Activated T-helper 9 cell treated with anti-CD3 and anti-CD28 coated beads, Interleukin-2, amount 50 U/mL, for 16 hours (primary cell): ENCODE measurements at places on chromosomes 1 and 21.

GRCh38 chr1:168421399-168422004 is 122.3 kb downstream of the XCL2 start:
- no peak for DNase-seq

- no peak for DNase-seq
Measured at GRCh38 chr1:46393510-46393909, 607 bp upstream of the FAAH start.

DNA sequence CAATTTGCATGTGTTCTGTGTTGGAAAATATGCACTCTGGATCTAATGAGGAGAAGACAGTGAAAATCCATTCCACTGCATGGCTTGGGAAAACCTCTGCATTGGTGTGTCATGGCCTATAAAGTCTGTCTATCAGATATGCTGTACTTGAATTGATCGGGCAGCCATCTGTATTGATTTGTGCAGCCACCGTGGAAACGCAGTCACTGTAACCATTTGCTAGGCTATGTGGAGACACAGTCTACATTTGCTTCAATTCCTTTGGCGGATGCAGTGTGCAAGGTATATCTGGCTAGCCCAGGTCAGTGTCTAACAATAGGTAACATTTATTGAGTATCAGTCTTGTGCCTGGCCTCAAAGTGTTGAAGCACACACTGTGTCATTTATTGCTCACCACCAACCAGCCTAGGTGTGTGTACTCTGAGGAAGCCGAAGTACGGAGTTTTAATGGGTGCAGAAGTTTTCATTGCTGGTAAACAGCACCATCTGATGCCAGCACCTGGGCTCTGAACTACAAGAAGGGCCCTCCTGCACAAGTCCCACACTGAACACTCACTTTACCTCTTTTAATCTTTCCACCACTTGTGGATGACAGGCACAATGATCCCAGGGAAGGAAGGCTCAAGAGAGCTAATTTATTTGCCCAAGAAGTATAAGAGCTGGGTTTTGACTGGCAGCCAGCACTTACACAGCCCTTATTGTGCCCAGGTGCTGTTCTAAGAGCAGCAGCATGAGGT is 83.4 kb downstream of the DAB1 start:
- no peak for DNase-seq

DNA sequence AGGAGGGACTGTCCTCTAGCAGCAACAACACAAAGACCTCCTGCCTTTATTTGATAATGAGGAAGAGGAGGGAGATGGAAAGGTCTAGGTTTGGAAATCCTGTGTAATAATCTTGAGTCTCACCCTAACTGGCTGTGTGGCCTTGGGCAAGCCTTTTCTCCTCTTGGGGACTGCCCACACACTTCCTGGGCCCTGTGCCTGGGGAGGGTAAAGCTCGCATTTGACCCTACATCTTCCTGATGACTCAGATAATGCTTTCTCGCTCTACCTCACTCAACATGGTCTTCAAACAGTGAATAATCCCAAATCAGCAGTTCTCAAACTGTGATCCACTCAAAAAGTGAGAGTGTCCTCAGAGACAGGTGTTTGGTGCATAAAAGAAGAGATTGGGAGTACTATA is 81.2 kb downstream of the VWA5B1 start:
- no peak for DNase-seq

DNA sequence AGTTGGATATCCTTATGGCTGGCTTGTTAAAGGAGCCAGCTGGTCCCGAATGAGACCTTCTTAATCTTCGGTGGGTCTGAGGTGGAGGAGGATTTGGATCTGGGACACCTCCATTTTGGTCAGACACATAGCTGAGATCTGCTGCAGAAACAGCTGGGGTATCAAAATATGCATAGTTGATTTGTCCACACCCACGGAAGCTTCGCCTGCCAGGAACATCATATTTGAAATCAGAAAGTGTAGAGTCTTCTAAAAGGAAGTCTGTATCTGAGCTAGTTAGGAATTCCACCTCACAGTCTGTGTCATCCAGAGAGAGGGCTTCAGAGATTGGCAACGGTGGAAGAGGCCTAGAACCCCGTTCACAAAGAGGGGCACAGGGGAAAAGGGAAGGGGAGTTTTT is 12.3 kb downstream of the ERRFI1 start:
- no peak for DNase-seq

DNA sequence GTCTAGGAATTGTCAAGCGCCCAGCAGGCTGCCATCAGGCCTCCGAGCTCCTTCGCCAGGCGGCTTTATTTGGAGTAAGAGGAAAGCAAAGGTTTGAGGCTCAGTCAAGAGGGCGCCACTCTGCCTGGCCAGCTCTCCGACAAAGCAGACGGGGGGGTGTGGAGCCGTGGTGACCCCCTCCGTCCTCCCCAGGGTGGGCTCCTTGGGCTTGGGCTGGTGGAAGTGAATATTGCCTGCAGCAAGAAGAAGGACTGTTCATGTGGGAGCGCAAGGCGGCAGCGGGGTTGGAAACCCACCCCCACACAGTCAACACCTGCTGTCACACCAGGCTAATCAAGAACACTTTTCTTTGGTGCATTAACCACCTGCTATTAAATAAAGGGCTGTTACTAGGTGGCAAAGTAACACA is 14.6 kb downstream of the EPHX1 start:
- no peak for DNase-seq

GRCh38 chr1:29256979-29257804 is 20.9 kb downstream of the PTPRU start:
- DNase-seq: no peak

- no peak for DNase-seq
Measured at GRCh38 chr1:162716123-162716522, 74.4 kb upstream of the HSD17B7 start.

- no peak for DNase-seq
Measured at GRCh38 chr21:42467140-42467983, 28.7 kb downstream of the RSPH1 start.

GRCh38 chr1:190416239-190416638 is 61.4 kb downstream of the BRINP3 start:
- no peak for DNase-seq

DNA sequence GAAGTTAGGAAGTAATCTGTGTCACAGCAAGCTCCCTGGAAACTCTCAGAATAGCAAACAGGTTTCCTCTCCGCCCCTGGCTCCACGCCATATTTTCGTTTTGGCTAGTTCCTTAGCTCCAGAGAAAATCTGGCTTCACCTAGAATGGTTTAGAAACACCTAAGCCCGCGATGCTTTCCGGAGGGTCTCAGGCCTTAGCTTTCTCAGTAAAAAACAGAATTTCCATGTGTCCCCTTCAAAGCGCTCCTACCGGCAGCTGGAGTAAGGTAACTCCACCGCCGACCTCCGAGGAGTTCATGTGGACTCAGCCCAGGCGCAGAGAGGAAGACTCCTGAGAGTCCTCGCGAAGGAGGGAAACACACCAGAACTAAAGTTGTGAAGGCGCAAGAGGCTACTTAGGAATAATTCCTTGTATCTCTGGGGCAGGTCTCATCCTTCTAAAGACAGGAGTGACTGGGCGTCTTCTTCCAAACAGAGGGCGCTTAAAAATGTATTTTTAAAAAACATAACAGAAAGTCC is 406 bp downstream of the KIAA0040 start:
- DNase-seq: peak; percentile 13

DNA sequence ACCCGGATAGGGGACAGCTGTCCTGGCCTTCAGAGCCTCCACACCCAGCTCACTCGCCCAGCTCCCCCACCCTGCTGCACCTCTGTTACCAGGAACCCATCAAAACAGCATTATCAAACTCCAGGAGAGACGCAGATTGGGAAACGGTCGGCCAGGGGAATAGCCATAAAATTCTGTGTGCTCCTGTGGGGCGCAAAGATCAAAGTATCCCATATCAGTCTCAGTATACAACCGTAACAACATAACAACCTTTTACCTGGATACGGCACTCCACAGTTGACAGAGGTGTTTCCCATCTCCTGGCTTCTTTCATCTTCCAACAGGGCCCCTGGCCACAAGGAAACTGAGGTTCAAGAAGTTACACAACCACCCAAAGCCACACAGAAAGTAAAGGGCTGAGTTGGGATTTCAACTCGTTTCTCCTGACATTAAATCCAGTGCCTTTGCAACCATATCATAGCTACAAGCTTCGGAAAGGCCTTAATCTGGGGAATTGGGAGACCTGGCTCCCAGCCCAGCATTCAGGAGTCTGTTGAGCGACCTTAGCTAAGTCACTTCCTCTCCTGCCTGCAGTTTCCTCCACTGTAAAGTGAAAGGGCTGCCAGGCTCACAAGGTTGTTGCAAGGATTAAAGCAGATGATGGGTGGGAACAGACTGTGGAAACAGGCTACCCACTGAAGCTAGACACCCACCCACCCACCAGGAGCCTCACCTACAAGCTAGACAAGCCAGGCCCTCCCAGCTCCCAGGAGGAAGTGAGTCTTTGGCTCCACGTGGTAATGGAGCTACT is 8.1 kb upstream of the EPHB2 start:
- no peak for DNase-seq

GRCh38 chr1:21651214-21652042 is 17.7 kb downstream of the RAP1GAP start:
- DNase-seq: peak; percentile 13

DNA sequence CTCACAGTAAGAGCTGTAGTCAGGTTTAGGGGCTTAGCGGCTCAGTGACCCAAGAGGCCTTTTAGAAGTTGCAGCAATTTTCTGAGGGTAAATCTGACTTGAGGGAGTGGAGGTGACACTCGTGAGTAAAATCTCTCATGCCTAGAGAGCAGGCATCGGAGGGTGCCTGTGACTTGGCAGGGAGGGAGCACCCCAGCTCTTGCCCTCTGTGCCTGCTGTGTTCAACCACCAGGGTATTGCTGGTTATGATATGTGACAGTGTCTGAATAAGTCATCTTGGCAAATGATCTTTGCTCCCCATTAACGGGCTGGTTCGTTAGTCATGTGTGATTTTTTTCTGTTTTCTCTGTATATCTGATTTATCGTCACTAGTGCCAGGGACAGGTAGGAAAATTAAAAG is 5.9 kb downstream of the MAN1C1 start:
- DNase-seq: no peak

GRCh38 chr1:57945045-57945444 is 521.2 kb upstream of the DAB1 start:
- DNase-seq: no peak

GRCh38 chr1:224873434-224874369 is 55.8 kb upstream of the DNAH14 start:
- DNase-seq: no peak

- DNase-seq: no peak
Measured at GRCh38 chr1:1245817-1246576, 525 bp downstream of the C1QTNF12 start.

GRCh38 chr1:56644064-56644918 is 823 bp upstream of the PRKAA2 start:
- DNase-seq: no peak
